ENCODE measurements at places on chromosomes 3 and 15. TPM values are rescaled to one million over a fixed set of nuclear protein-coding genes. Genes with fewer than 3 reads are reported as not detected.

Gene SETMAR
- total RNA-seq: 18.6 TPM

Gene SYNPR
- not detected for total RNA-seq

Gene SPINK8
- total RNA-seq: not detected

Gene SPTBN5
- total RNA-seq: 1.4 TPM

Gene PLA2G4E
- total RNA-seq: 0.29 TPM

Gene SHC4
- total RNA-seq: 2.0 TPM

Gene LMAN1L
- total RNA-seq: not detected

Gene CAMP
- total RNA-seq: 12.1 TPM

Gene SLC28A2
- total RNA-seq: 0.23 TPM

Gene P2RY14
- 1.1 TPM for total RNA-seq

Gene TMEM212
- not detected for total RNA-seq

Gene PPP4R2
- 60.4 TPM for total RNA-seq

Gene SI
- under 0.01 TPM for total RNA-seq

Gene HYAL1
- 6.3 TPM for total RNA-seq

Gene CSPG5
- 1.3 TPM for total RNA-seq

Gene CPN2
- total RNA-seq: 0.12 TPM

Gene INSYN1
- 7.9 TPM for total RNA-seq

Gene CAMKV
- 0.18 TPM for total RNA-seq

Gene ATP10A
- total RNA-seq: 5.1 TPM

All from metanephros (tissue), 2 donors.